Kidney (tissue), 22 donors: ENCODE measurements at places on chromosomes 3 and 15. TPM values are rescaled to one million over a fixed set of nuclear protein-coding genes. Genes with fewer than 3 reads are reported as not detected.

Gene EIF4G1
- polyA plus RNA-seq = 118 TPM

Gene CP
- polyA plus RNA-seq = 5.3 TPM

Gene CNTN3
- 3.8 TPM for polyA plus RNA-seq

Gene MME
- polyA plus RNA-seq = 126 TPM

Gene ESYT3
- 1.5 TPM for polyA plus RNA-seq

Gene GADL1
- 0.54 TPM for polyA plus RNA-seq

Gene GATA2
- 22.9 TPM for polyA plus RNA-seq

Gene ABHD5
- polyA plus RNA-seq = 19.0 TPM

Gene ALDH1A2
- 24.4 TPM for polyA plus RNA-seq

Gene SENP5
- 5.8 TPM for polyA plus RNA-seq

Gene SPSB4
- 1.9 TPM for polyA plus RNA-seq

Gene NANOGP8
- polyA plus RNA-seq = not detected

Gene SLC35G2
- 4.2 TPM for polyA plus RNA-seq

Gene MLF1
- 30.0 TPM for polyA plus RNA-seq

- DNase-seq = no peak
These were observed 34.2 kb upstream of the TF start for GRCh38 chr3:133712017-133712416.

GRCh38 chr15:47691882-47692281 is 25.4 kb upstream of the SEMA6D start:
- DNase-seq = no peak

GRCh38 chr15:86384186-86384585 is 304.5 kb downstream of the AGBL1 start:
- DNase-seq = no peak

- DNase-seq = no peak
These were observed 58.8 kb downstream of the ARNT2 start for GRCh38 chr15:80462836-80463512.

DNA sequence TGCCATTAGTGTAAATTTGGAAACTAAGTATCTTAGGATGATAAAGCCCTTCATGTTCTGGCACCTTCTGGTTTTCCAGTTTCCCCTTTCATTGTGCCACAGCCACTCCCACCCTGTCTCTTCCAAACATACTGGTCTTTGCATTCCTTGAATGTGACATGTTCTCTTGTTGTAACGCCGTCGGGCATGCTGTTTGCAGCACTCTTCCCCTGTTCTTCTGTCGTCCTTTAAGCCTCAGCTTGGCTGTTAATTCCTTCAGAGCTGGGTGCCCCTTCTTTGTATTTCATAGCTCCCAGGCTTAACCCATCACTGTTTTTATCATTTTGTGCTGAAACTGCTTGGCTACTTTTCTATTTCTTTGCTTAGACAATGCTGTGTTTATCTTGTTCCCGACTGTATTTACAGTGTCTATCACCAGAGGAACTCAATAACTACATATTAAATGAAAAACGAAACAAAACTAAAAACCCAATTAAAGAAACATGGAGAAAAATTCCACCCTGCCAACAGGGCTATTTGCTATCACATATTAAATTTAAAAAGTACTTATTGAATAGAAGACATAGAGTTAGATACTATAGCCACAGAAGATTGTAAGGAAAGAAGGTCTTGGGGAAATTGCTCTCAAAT is 95.4 kb upstream of the KCNAB1 start:
- DNase-seq = no peak

- no peak for DNase-seq
These were observed 24.4 kb downstream of the P3H2 start for GRCh38 chr3:190096345-190096744.

DNA sequence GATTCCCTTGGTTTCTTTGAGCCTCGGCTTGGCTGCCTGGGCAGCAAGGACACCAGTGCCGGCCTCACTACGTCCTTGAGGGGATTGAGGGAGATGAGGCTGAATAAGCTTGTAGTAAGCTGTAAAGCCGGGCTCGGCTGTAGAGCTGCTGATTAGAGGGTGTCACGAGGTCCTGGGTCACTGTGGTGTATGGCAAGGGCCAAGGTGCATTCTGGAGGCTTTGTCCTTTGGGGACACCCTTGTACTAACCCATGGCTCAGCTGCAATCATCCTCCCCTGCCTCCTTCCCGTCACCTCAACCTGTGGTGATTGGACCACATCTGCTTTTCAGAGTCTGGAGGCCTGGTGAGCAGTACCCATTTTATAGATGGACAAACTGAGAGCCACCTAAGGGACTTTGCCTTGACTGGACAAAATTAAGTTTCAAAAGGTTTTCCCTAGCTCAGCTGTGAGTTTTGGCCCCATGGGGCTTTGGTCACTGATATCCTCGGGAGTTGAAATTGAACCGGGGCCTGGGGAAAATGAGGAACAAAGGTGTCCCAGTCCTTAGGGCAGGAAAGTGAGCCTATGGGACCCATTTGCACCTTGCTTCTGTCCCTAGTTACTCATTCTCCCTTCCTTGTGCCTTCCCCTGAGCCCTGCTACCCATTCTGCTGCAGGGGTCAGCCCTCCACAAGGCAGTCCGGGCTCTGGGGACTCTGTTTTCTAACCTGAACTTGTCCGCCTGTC is 2.4 kb downstream of the SLC6A6 start:
- DNase-seq = no peak

DNA sequence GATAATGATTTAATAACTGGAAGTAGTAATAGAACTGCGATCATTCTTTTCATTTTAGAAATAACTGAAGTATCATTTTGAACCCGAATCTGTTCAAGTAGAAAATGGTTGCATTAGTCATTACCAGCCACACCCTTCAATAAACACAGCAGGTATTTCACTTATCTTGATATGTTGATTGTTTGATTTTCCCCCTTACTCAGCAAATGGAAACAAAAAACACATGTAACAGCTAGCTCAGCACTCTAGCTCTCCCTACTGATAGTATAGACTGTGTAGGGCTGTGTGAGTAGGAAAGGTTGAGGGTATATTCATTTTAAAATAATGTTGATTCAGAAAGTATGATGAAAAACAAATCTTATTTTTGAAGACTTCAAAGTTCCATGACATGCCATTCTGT is 1.1 kb upstream of the GPR149 start:
- DNase-seq = no peak

- no peak for DNase-seq
These were observed 491.6 kb upstream of the TPRG1 start for GRCh38 chr3:188680189-188680588.

DNA sequence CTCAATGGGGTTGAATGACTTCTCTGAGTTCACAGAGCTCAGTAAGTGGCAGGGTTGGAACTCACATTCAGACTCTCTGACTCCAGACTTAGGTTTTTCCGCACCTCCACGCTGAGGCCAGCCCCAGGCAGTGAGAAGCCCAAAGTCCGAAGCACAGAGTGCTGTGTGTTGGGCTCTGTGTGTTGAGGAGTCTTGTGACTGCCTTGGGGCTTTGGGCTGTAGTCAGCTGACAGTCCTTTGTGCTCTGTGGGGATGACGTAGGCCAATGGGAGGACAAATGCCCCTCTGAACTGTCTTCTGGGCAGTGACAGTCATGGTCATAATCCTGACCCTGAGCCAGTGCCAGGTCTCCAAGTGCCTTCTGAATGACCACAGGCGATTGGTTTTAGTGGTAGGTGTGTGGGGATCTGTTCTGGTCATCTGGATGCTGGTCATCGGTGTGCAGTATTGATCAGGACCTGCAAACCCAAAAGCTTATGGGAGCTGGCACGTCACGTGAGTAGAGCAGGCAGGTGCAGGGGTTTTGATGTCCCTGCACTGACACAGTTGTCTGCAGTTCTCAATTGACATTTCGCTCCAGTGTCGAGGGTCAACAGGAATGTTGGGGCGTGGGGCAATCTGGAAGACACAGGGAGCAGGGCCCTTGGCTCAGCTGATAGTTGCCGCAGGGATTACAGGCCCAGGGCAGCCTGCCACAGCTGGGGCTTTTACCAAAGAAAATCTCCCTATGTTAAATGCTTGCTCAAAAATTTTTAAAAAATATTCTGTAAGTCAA is 45.3 kb downstream of the CAPN3 start:
- DNase-seq = no peak

DNA sequence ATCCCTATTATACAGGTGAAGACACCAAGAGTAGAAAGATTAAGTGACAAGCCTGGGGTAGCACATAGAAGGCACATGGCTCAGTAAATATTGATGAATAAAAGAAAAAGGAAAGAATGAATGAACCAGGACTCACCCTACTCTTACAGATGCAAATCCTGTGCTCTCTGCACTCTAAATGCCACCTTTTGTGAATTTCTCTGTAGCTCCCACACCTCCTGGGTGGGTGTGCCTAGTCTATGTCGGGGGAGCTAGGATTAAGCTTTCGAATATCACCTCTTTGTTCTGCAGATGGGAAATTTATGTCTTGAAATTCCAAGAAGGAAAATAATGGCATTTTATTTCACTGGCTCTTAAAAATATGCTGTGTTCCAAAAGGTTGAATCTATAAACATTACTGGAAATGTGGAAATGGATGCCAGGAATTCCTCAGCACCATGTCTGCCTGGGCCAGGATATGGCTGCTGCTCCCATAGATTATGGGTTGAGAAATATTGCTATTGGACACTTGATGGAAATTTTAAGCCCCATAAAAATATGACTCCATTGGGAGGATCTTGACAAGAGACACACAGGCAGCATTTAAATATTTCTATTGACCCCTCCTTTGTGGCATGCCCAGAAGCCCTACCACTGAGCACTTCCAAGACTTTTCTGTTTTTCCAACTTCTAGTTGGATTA is 43.3 kb downstream of the CCNB2 start:
- no peak for DNase-seq

- no peak for DNase-seq
These were observed 67.6 kb downstream of the EFCAB12 start for GRCh38 chr3:129360705-129361460.

- no peak for DNase-seq
These were observed 100.4 kb upstream of the NR2E3 start for GRCh38 chr15:71709808-71710418.

DNA sequence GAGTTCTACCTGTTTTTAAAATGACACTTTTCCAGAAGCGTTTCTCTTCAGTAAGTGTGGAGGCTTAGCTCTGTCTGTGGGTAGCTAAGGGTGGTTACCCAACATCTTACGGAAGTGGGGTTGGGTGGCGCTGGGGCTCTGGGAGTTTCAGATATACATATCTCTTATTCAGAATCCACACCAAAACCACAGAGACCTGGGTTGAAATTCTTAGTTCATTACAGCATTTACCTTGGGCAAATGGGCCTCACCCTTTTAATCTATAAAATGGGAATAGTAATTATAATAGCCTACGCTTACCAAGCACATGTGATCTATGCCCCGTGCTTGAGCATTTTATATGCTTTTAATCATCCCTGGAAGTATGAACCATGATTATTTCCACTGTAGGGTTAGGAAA is 9.4 kb downstream of the PTPRG start:
- no peak for DNase-seq
